Nephron progenitor cell (in vitro differentiated cells): ENCODE measurements at places on chromosomes 7 and 10.

DNA sequence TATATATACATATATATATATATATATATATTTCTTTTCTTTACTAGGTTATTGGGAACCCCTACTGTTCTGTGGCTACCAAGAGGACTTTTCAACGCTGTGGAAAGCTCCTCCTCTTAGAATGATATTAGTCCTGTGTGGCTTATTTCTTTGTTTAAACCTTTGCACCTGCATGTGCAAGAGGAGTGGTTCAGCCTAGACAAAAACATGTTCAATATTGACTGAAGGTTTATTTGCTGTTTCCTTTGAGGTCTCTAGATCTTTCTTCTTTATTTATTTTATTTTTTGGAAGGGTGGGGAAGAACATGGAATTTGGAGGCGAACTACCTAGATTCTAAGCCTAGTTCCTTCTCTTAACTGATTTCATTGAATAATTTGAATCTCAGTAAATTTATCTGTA is 118.1 kb downstream of the GNAT3 start:
- no peak for DNase-seq
- H3K36me3 ChIP-seq, result no peaks in the 10 kb centered on the region
- no peak overlapping the region for H3K4me3 ChIP-seq
- H3K4me1 ChIP-seq, result no peaks in the 10 kb centered on the region

DNA sequence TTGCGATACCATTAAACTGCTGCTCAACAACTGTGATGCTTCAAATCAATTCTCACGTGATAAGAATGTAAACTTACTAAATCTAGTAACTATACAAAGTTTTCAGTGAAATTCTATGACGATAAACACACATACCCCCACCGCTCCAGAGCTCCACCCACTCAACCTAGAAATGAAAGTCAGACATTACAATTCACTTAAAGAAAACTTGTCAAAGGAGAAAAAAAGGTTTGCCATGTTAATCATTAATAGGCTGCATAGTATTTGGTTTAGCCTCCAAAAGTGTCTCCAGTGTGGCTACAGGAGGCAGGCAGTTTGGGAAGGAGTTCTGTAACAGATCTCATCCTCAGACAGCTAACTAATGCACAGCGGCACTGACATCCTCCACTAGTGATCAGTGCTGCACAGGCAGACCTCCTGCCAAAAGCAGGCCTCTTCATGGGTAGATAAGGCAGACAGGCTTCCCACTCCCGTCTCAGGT is 3.1 kb downstream of the HERPUD2 start:
- H3K27ac ChIP-seq, result no peak overlapping the region
- DNase-seq, result no peak
- H3K4me1 ChIP-seq, result peaks cover 65% of the 10 kb centered on the region

DNA sequence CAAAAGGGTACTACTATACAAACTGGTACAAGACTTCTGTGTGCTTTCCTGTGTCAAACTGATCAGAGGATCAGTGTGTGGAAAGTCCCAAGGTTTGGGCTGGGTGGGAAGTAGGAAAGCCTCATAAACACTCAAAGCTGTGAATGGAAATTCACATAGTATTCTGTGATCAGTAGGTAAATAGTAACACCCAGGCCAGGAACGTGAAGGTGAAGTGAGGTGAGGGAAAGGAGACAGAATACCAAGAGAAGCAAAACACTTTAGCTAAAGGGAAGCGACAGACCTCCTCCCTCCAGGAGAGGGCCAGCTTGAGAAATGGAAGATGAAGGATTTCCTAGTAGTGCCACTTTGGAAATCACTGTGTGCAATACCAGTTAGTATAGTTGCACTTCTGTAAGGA is 451.9 kb downstream of the KCNMA1 start:
- H3K4me3 ChIP-seq, result no peak overlapping the region
- DNase-seq, result no peak
- H3K27me3 ChIP-seq, result peaks cover 4% of the 10 kb centered on the region
- peaks cover 9% of the 10 kb centered on the region for H3K4me1 ChIP-seq
- H3K36me3 ChIP-seq, result no peaks in the 10 kb centered on the region

DNA sequence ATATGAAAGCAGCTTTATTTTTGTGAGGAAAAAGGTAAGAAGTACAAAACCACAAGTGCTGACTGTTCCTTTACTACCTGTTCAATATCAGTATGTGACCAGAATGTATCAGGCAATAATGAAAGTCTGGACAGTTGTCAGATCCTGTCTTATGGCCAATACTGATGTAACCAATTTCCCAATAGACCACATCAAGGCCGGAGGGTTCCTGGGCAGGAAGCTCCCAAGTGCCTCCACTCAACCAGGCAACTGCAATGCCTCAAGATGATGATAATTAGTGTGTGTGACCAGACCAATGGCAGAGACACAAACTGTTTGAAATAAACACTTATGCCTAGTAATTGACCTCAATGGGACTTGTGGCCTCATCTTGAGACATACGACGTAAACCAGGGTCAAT is 149.4 kb upstream of the ASAH2 start:
- no peak overlapping the region for H3K4me3 ChIP-seq
- no peak for DNase-seq
- H3K4me1 ChIP-seq, result no peaks in the 10 kb centered on the region
- no peaks in the 10 kb centered on the region for H3K27me3 ChIP-seq
- no peaks in the 10 kb centered on the region for H3K36me3 ChIP-seq

- no peaks in the 10 kb centered on the region for H3K27me3 ChIP-seq
- H3K27ac ChIP-seq, result no peak overlapping the region
- H3K36me3 ChIP-seq, result no peaks in the 10 kb centered on the region
- no peaks in the 10 kb centered on the region for H3K4me1 ChIP-seq
- DNase-seq, result no peak
- no peak overlapping the region for H3K4me3 ChIP-seq
These were observed 70.2 kb downstream of the NOC3L start for GRCh38 chr10:94292434-94293090.

DNA sequence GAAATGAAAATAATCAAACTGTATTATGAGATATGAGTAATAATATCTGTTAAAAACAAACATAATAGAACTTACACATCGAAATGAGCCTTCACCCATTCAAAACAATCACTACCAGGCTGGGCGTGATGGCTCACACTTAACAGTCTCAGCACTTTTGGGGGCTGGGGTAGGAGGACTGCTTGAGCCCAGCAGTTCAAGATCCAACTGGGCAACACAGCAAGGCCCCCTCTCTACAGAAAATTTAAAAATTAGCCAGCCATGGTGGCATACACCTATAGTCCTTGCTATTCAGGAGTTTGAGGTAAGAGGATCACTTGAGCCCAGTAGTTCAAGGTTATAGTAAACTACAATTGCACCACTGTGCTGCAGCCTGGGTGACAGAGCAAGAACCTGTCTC is 75.8 kb downstream of the NT5C2 start:
- H3K4me3 ChIP-seq, result no peak overlapping the region
- no peak for DNase-seq
- H3K36me3 ChIP-seq, result no peaks in the 10 kb centered on the region
- H3K27me3 ChIP-seq, result no peaks in the 10 kb centered on the region
- H3K27ac ChIP-seq, result no peak overlapping the region

GRCh38 chr10:2968401-2969058 is 98.8 kb upstream of the PFKP start:
- H3K27ac ChIP-seq, result no peak overlapping the region
- no peaks in the 10 kb centered on the region for H3K36me3 ChIP-seq
- H3K4me3 ChIP-seq, result no peak overlapping the region
- H3K4me1 ChIP-seq, result peaks cover 28% of the 10 kb centered on the region
- DNase-seq, result no peak

GRCh38 chr7:135537905-135538304 is 19.8 kb upstream of the NUP205 start:
- H3K4me1 ChIP-seq, result no peaks in the 10 kb centered on the region
- no peaks in the 10 kb centered on the region for H3K27me3 ChIP-seq
- no peak overlapping the region for H3K4me3 ChIP-seq
- H3K27ac ChIP-seq, result no peak overlapping the region
- no peaks in the 10 kb centered on the region for H3K36me3 ChIP-seq

GRCh38 chr7:100604028-100604975 is 2.1 kb downstream of the PCOLCE start:
- H3K36me3 ChIP-seq, result peaks cover 28% of the 10 kb centered on the region
- peak; percentile 81 for DNase-seq
- H3K27me3 ChIP-seq, result peaks cover 30% of the 10 kb centered on the region
- H3K4me1 ChIP-seq, result peaks cover 61% of the 10 kb centered on the region
- H3K27ac ChIP-seq, result peak overlapping the region; percentile 84

GRCh38 chr10:408236-408635 is 273.0 kb downstream of the ZMYND11 start:
- peaks cover 81% of the 10 kb centered on the region for H3K36me3 ChIP-seq
- H3K4me1 ChIP-seq, result peaks cover 49% of the 10 kb centered on the region
- DNase-seq, result no peak
- H3K4me3 ChIP-seq, result no peak overlapping the region
- H3K27me3 ChIP-seq, result no peaks in the 10 kb centered on the region

GRCh38 chr7:106223156-106223555 is 61.6 kb downstream of the NAMPT start:
- peaks cover 16% of the 10 kb centered on the region for H3K27me3 ChIP-seq
- no peak overlapping the region for H3K27ac ChIP-seq

- peak; percentile 81 for DNase-seq
- H3K4me1 ChIP-seq, result peaks cover 21% of the 10 kb centered on the region
- peaks cover 23% of the 10 kb centered on the region for H3K27me3 ChIP-seq
- H3K36me3 ChIP-seq, result no peaks in the 10 kb centered on the region
- H3K27ac ChIP-seq, result no peak within 1 kb of the TSS
These were observed at the start of gene BICC1 for GRCh38 chr10:58512491-58513187. BICC1 (plus strand) TSS chr10:58512872; CDS start chr10:58513144, 272 bp downstream.

DNA sequence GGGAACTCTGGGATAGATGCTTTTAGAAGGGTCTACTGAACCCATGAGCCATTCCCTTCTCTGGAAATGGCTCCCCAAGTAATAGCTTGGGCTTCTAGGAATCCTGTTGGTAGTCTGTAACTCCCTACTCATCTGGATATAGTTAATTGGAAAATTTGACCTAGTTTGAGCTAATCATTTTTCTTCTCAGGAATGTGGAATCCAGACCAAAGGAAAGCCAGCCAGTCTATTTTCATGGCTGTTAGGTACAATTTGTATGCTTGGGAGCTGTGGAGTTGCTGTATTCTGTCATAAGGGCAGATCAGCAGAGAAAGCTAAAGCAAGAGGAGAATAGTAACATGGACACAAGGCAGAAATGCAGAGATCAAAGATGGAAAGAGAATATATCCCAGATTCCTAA is 71.6 kb upstream of the C1GALT1 start:
- H3K27me3 ChIP-seq, result peaks cover 4% of the 10 kb centered on the region
- H3K4me3 ChIP-seq, result no peak overlapping the region
- no peaks in the 10 kb centered on the region for H3K36me3 ChIP-seq
- DNase-seq, result no peak

DNA sequence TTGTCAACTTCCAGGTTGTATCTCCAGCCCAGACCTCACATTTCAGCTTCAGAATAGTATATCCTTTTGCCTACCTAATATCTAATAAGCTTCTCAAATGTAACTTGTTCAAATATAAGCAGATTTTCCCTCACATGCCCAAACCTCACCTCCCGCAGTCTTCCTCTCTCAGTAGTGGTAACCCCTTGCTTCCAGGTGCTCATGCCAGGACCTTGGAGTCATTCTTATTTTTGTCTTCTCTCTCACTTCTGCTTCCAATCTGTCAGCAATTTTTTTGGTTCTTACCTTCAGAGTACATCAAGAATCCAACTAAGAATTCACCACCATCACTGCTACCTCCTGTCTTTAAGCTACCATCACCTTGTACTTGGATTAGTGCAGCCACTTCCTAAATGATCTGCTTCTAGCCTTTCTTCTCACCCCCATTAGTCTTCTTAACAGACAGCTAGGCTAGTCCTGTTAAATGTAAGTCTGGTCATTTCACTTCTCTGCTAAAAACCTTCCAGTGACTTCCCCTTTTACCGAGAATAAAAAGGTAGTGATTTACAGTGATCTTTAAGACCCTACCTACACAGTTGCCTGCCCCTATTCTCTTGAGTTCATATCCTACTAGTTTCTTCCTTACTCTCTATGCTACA is 14.0 kb downstream of the ANKIB1 start:
- H3K27me3 ChIP-seq, result no peaks in the 10 kb centered on the region
- no peak overlapping the region for H3K27ac ChIP-seq
- H3K36me3 ChIP-seq, result peaks cover 71% of the 10 kb centered on the region
- H3K4me1 ChIP-seq, result no peaks in the 10 kb centered on the region

GRCh38 chr7:81560708-81561107 is 209.1 kb downstream of the HGF start:
- H3K27ac ChIP-seq, result no peak overlapping the region
- H3K27me3 ChIP-seq, result no peaks in the 10 kb centered on the region
- H3K4me3 ChIP-seq, result no peak overlapping the region
- H3K36me3 ChIP-seq, result no peaks in the 10 kb centered on the region

- no peak overlapping the region for H3K4me3 ChIP-seq
- peaks cover 11% of the 10 kb centered on the region for H3K4me1 ChIP-seq
- DNase-seq, result no peak
- peaks cover 18% of the 10 kb centered on the region for H3K27me3 ChIP-seq
- H3K27ac ChIP-seq, result no peak overlapping the region
These were observed 54.3 kb upstream of the AKR1E2 start for GRCh38 chr10:4771554-4772201.

DNA sequence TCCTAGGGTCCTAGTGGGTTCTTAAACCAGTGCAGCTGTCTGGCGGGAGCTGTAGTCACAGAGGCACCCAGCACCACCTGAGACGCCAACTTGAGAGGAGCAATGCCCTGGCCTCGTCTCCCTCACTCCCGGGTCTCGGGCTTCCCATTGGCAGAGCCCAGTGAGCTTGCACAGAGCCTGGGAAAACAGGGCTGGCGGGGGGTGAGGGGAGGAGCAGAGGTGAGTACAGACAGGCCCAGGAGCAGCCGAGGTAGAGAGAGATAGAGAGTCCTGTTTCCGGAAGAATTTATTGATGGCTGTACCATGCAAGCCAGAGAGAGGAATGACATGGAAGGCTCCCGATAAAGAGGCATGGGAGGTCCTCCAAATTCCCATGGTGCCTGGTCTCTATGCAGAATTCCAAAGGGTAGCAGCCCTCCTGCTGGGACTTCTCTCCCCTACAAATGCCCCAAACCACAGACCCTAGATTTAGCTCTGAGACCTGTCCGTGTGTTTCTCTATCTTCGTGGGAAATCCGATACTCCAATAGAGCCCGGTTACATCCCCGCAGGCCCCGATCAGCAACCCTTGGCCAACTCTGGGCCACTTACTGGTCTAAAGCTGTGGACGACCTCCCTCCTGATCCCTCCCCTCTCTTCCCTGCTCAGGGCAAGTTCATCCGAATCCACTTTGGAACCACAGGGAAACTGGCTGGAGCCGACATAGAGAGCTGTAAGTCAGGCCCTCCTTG is 20.3 kb upstream of the MYH16 start:
- DNase-seq, result peak; percentile 21
- H3K36me3 ChIP-seq, result no peaks in the 10 kb centered on the region
- H3K4me1 ChIP-seq, result peaks cover 12% of the 10 kb centered on the region
- peak overlapping the region; percentile 19 for H3K27ac ChIP-seq
- H3K4me3 ChIP-seq, result no peak overlapping the region
- peaks cover 5% of the 10 kb centered on the region for H3K27me3 ChIP-seq

DNA sequence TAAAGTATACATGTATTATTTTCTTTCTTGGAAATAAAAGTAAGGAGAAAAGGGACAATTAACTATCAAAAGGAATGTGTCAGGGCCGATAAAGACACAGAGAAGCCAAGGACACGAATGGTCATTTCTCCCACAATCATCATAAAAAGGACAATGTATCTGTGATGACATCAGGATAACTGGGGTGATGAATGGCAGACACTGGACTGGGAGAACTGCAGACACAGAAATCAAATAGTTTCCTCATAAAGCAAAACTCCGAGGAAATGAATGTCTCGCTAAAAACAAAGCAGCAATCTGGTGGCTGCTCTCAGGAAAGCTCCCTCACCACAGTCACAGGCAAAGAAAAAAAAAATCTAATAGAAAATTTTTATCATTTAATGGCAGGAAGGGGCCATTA is 69.3 kb upstream of the NPY start:
- H3K36me3 ChIP-seq, result no peaks in the 10 kb centered on the region
- H3K27ac ChIP-seq, result no peak overlapping the region
